ENCODE measurements at places on chromosomes 13 and 19.

- DNase-seq, result no peak
Measured at GRCh38 chr19:18282021-18282787, 782 bp upstream of the JUND start.

- no peak for DNase-seq
Measured at GRCh38 chr13:59479629-59480028, 684.1 kb downstream of the DIAPH3 start.

DNA sequence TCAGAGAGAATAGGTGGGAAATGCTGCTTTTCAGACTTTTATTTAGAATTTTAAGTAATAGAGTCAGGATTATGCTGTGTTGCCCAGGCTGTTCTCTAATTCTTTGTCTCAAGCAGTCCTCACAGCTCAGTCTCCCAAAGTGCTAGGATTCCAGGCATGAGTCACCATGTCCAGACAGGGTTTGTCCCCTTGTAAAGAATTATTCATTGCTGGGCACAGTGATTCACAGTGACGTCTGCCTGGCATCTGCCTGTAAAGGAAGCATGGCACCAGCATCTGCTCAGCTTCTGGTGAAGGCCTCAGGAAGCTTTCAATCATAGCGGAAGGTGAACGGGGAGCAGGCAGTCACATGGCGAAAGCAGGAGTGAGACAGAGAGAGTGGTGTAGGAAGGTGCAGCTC lies 17.7 kb downstream of the ZNF763 start:
- no peak for DNase-seq

- DNase-seq, result no peak
Measured at GRCh38 chr19:23587546-23587945, 99.5 kb downstream of the ZNF675 start.

- DNase-seq, result no peak
Measured at GRCh38 chr13:41306271-41307145, 4.6 kb upstream of the NAA16 start.

DNA sequence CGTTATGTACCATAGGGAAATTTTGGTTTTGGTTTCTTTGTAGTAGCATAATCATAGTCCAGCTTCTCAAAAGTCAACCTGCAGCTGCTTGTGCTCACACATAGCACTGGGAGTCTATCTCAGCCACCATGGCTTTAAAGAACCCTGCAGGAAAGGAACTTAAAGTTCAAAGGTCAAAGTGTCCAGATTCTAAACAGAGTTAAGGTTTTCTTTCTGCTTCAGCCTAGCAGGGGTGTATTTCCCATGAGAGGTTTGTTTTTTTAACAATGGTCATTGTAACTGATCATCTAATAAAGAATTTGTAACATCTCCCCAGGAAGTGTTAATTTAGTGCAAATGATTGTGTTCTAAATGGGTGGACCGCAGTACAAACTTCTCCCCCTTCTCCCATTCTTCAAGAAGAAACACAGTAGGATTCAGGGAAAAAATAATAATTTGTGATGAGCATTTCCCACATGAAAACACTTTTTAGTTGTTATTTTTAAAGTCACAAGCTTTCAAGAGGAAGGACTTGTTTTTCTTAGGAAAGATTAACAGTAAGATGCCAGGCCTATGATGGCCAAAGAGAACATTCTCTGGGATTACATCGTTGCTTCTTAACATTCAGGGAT lies 168.0 kb downstream of the EFNB2 start:
- no peak for DNase-seq

- DNase-seq, result no peak
Measured at GRCh38 chr19:41796362-41796761, at the start of gene CEACAM3. Gene CEACAM3 (plus strand): TSS chr19:41796587. CDS start chr19:41796678, 91 bp downstream.

DNA sequence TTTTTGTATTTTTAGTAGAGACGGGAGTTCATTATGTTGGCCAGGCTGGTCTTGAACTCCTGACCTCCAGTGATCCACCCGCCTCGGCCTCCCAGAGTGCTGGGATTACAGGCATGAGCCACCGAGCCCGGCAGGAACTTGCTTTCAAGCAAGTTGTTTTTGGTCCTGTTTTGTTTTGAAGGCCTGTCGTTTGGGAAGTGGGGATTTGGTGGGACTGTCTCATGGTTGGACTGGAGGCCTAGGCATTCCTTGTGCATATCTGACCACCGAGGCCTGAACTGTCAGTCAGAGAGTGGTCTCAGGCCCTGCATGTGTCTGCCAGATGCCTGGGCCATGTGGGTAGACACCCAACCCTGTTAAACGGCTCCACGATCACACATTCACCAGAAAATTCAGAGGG lies 26.3 kb downstream of the UBXN6 start:
- no peak for DNase-seq

DNA sequence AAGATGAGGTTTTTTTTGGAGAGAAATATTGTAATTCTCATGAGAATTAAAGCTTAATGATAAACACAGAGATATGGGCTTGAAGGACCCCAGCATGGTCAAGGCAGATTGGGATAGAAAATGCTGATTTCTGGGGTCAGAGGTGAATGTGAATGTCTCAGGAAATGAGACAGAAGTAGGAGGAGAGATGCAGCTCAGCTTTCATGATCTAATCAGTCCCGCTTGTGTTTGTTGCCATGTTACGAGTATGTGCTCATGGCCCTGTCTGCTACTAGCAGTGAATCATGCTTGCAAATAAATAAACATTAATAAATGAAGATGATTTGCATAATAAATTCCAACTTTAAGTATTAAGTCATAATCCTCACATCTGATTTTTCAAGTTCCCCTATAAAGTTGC lies 23.0 kb upstream of the NDFIP2 start:
- no peak for DNase-seq

DNA sequence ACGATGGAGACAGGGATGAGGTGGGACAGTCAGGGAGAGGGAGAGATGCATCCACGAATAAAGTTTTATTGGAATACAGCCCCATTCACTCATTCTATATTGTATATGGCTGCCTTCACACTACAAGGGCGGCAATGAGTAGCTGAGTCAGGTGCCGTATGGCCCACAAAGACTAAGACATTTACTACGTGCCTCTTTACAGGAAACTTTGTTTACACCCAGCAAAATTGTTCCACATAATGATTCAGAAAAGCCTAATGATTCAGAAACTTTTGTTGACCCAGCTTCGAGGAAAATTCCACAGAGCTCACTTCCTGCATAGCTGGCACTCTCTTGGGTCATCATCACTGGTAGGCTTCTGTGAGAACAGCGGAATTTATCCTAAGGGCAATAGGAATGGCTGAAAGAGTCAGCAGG lies 87.3 kb upstream of the PEG3 start:
- DNase-seq, result no peak

DNA sequence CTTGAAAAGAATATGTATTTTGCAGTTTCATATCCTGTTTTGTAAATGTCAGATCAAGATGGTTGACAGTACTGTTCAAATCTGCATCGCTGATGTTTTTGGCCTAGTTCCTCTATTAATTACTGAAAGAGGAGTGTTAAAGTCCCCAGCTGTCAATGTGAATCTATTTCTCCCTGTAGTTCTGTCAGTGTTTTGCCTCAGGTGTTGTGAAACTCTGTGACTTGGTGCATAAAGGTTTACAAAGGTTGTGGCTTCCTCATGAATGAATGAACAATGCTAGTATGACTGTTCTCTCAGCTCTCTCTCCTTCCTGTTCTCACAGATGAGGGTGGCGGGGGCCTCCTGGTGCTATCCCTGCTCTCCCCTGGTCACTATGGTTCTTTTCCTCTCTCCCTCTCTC lies 142.4 kb downstream of the MYCBP2 start:
- DNase-seq, result no peak

- no peak for DNase-seq
Measured at GRCh38 chr13:65595916-65596315, 1634.2 kb downstream of the PCDH9 start.
